Activated effector memory CD4-positive, alpha-beta T cell treated with Interleukin-2 at 50 U/mL for 16 hours (primary cell): ENCODE measurements at places on chromosomes 12 and 14.

GRCh38 chr14:44898551-44898950, 63.2 kb downstream of the KLHL28 start:
- DNase-seq = no peak

GRCh38 chr12:11904124-11904523, 166.6 kb upstream of the BCL2L14 start:
- no peak for DNase-seq

- DNase-seq = no peak
These were observed 271.4 kb downstream of the RASSF9 start for GRCh38 chr12:85564786-85565185.

- DNase-seq = no peak
These were observed 2.9 kb upstream of the EPYC start for GRCh38 chr12:91007531-91008290.

DNA sequence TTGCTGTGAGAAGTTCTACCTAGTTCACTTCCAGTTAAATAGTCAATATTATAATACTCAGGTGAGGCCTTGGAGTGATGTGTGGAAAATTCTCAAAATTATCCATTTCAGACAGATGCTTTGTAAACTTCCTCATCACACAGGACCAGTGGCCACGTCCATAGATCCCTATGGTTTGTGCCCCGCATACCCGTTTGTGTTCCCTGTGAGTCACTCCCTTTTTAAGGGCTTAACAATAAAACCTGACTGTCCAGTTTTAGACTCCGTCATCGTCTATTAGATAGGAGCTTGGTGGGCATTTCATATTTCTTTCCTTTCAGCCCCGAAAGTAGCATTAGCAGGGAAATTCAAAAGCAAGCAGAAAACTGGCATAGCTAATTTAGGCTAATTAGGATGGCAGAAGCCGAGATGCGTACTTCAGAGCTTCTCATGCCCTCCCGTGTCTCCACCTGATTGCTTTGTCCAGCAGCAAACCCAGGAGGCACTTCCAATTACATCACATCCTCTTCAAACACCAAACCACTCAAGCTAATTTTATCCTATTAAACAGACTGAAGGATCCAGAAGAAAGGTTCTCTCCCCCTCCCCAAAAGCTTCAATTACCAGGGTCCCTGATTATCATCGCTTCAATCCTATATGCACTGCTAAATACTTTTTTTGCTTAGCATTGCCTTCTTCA, 186.6 kb upstream of the OTX2 start:
- DNase-seq = no peak

DNA sequence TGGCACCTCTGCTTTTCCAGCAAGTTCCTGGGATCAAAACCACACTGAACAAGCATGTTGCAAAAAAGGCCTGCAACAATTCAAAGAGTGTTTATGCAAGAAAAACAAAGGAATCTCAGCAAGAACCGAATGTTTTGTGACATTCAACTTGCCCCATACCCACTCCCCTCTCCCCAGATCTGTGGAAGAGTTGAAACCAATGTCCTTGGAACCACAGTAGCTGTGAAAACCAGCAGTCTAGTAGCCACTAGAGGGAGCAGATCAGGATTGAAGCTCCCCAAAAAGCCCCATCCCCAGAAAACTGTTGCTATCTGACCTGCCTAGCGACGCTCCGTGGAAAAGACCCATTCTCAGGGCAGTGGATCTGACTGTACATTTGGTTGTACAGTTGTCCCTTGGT, 27.1 kb downstream of the PRKAB1 start:
- DNase-seq = no peak

DNA sequence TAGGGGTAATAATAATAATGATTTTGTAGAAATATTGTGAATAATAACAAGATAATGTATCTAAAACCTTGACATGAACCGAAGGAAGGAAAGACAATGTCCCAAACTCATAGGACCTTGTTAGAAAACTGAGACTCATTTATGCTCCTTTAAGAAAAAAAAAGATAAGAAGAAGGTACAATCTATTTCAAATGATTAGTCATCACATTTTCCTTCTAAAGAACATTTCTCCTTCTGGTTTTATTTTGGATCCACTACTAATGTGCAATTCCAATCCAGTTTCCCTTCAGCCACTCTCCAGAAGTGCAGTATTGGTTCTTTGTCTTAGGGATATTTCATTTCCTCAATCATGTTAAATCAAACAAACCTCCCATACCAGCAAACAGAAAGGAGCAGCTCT, 526.7 kb downstream of the FUT8 start:
- DNase-seq = no peak

DNA sequence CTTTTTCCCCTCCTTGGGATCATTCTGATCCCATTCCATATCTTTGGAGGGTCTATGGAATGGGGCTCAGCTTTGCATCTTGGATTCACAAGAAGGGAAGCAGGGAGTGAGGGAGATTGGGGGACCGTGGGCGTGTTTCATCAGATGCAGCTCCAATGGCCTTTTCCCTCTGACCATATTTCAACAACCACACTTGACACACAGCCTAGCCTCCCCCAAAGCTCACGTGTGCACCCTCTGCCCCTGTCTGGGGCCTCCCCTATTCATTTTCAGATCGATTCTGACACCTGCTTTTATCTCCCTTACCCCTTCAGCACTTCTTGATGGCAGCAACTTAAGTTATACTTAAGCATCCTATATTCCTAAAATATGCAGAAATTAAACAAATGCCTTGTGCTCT, 126.6 kb downstream of the CHST11 start:
- DNase-seq = no peak

GRCh38 chr12:131494216-131494615, 216.7 kb upstream of the SFSWAP start:
- DNase-seq = no peak
